NCI-H446 (cell line): ENCODE measurements at places on chromosomes 5 and 9.

DNA sequence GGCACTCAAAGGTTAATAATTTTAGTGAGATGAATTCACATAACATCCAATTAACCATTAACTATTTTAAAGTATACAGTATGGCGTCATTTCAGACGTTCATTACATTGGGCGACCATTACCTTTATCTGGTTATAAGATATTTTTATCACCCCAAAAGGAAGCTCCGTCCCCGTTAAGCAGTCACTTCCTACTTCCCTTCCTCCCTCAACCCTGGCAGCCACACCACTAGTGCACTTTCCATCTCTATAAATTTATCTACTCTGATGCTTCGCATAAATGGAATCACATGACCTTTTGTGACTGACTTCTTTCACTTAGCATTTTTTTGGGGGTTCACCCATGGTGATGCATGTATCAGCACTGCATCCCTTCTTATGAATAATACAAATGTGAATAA, 168.3 kb upstream of the PUM3 start:
- DNase-seq: no peak

DNA sequence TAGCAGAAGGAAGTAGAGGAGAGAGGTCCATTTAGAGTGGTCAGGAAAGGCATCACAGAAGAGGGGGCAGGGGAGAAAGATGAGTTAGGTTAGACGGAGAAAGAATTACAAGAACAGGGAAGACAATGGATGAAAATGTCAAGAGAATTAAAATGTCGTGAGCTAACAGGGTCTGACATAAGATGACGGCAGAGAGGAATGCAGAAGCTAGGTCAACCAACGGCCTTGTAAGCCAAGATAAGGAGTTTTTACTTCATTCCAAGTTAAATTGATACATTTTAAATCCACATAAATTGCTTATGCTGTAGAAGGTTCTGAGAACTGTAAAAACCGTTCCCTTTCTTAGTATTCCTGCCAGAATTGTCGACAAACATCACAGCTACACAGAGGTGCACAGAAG, 896.9 kb upstream of the DMAC1 start:
- no peak for DNase-seq

DNA sequence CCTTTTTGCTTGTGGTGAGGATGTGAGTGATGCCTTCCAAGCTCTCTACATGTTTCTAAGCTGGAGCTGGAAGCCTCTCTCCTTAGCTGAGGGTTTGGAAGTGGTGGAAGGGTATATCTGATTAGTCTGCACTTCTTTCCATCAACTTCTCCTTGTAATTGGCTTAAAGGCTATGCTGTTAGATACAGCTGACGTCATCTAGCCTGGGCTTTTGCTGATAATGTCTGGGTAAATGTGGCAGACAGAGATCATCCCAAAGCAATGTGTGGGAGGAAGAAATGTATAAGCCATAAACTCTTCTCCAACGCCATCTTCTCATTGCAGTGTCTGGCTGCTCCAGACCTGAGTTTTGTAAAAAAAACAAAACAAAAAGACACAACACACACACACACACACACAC, 29.3 kb downstream of the ZNF354C start:
- no peak for DNase-seq

- DNase-seq: no peak
Observed at GRCh38 chr9:27204578-27204977, 92.4 kb downstream of the EQTN start.

DNA sequence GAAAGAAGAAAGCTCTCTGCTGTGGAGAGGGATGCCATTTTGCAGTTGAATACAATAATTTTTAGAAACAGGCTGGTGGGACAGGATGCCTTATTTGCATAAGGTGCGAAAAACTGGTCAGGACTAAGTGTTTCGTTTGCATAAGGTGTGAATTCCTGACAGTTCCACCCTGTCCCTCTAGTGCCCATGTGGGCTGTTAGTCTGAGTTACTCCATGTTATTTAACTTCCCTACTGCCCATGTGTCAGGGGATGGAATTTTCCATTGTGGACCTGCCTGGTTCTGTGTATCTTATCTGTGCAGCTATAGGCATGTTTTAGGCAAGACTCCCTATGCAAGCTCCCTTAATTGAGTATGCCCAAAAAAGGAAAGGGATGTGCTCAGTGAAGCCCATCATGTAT, 35.3 kb upstream of the NFIL3 start:
- DNase-seq: no peak

GRCh38 chr5:12936221-12936620, 1008.3 kb downstream of the DNAH5 start:
- DNase-seq: no peak
